ENCODE measurements at places on chromosomes 1 and 21.
A peak's percentile ranks its signal among the peaks of the same experiment; 100 is the strongest.

- DNase-seq = peak; percentile 78
Observed at GRCh38 chr1:64923294-64923718, 43.0 kb downstream of the JAK1 start.

GRCh38 chr1:192592517-192592916 is 16.9 kb downstream of the RGS1 start:
- no peak for DNase-seq

- no peak for DNase-seq
Observed at GRCh38 chr1:223183268-223183862, 40.3 kb upstream of the TLR5 start.

DNA sequence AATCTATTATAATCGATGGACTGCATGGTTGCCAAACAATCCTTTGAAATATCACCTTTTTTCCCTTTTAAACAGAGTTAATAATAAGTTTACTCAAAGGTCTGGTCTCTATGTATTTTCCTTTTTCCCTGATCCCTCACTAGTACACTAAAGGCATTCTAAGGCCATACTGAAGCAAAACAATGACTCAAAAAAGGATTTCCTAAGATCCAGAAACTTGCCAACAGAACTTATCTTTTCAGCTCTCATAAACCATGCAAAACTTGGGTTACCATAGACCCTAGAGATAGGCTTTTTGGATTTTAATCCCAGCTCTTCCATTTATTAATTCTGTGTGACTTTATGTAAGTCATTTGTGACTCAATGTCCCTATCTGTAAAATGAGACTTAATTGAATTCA is 77.1 kb downstream of the IFI44 start:
- no peak for DNase-seq

DNA sequence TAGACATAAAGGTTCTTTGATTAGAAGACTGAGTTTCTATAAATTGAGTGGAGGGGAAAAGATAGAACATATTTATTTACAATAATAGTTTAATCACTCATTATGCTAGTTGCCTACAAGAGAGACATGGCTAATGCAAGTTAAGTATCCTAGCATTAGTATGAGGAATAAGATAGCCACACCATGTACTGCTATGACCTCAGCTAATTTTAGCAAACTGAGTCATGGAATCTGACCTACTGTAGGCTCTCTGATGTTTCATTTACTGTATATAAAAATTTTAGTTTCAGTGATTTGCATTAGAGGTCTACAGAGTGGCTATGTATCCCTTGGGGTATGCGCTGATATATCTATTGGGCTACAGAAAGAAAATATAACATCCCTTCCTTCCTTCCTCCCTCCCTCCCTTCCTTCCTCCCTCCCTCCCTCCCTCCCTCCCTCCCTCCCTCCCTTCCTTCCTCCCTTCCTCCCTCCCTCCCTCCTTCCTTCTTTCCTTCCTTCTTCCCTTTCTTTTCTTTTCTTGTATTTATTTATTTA is 5.8 kb downstream of the AGL start:
- no peak for DNase-seq

GRCh38 chr1:9194024-9194423 is 40.5 kb upstream of the H6PD start:
- DNase-seq = no peak

DNA sequence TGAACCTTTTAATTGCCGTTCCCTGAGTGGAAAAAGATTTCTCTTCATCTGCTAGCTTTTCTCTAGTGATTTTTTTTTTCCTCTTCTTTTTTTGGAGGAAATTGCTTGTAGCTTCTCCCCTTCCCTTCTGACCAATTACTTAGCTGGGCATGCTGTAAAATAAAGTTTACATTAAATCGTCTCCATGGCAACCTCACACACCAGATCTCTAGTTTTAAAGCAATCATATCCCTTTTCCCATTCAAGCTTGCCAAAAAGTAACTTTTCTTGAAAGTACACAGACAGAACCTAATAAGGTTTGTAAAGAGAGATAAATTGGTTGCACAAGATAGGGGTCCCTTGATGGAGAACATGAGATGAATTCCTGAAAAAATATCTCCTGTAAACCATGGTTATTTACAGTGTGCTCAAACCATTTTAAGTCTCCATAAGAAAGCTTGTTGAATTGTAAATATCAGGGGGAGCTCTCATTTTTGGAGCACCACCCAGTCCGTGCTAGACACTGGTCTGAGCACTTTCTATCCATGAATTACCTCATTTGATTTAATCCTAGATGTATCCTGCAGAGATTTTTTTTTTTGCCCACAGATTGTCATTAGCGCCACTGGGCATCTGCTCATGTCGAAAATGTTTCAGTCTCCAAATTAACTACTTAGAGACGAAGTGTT is 32.6 kb upstream of the HTR1D start:
- DNase-seq = no peak

DNA sequence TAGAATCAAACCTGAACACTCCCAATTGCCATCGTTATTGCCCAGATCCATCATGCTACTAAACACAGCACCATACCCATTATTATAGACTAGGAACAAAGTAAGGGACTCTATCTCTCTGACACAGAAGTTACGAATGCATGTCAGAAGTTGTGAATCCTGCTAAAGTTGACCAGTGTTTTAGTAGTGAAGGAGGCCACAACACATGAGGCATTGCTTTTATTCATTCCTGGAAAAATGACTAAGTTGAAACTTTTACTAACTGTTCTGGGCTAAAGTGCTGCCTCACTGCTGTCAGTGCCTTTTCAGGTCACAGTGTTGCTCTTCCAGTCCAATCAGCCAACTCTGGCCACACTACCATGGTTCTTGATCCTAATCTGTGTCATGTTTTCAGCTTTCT is 911.1 kb downstream of the TTLL7 start:
- DNase-seq = no peak

DNA sequence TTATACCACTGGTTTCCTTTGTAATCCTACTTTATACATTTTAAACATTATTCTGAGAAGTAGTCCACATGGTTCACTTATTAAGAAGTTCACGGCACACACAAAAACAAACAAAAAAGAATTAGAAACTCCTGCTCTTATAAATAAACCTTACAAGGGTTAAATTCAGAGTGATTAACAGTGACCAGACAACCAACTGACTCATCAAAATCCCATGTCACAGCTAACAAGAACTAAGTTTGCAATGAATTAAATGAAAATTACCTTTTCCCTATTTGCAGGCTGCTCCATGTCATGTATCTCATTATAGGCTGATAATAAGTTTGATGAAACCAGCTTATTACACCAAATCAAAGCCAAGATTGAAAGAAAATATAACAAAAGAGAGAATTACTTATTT is 77.5 kb downstream of the PUM1 start:
- DNase-seq = peak; percentile 38

DNA sequence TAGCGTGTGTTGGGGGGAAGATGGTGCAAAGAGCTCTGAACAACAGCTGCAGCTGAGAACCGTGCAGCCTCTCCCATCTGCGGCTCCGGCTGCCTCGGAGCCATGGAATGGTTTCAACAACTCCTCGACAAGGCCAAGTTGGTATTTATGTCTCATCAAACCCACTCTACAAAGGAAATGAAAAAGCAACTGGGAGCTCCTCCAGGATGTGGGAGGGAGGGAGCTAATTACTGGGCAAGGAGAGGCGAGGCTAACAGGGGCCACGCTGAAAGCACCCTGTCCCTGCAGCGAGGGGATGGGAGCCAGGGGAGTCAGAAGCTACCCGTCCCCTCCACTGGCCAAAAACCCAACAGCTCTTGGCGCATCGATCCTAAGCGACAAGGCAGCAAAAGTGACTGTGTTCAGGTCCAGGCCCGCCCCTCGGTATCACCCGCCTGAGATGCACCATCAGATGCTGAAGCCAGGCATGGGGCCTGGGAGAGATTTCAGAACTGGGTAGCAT is 63.1 kb downstream of the ACOT7 start:
- DNase-seq = no peak

DNA sequence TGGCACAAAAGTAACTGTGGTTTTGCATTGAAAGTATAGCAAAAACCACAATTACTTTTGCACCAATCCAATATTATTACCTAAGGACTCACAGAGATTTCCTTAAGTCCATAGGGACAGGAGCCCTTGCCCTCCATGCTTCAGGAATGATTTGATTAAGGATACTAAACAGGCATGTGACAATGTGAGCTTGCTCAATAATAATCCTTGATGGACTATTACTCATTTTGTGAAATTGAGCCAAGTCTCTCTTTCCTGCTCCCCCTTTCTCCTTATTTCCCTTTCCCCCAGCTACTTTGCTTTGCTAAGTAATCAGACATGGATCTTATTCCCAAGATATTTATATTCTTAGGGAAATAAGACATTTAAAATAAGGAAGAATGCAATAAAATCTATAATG is 21.6 kb upstream of the RGL1 start:
- peak; percentile 65 for DNase-seq

GRCh38 chr21:44005593-44005992 is 6.5 kb upstream of the TRAPPC10 start:
- DNase-seq = no peak

DNA sequence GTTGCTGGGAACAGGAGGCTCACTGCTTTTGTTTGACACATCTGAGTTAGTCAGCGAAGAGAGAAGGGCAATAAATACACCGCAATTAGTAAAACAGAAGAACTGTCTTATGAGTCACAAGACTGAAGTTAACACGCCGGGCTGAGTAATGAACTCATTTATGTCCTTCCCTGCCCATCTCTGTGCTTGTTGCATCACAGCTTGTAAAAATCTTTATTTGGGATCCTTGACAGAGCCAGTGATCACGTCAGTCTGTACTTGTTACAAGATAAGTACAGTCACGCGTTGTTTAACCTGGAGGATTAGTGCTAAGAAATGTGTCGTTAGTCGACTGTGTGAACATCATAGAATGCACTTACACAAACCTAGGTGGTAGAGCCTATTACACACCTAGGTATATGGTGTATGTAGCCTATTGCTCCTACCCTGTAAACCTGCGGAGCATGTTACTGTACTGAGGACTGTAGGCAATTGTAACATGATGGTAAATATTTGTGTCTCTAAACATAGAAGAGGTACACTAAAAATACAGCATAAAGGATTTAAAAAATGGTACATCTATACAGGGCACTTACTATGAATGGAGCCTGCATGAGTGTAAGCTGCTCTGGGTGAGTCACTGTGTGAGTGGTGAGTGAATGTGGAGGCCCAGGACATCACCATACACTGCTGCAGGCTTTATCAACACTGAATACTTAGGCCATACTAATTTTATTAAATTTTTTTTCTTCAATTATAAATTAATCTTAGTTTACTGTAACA is 272.2 kb downstream of the TNR start:
- DNase-seq = peak; percentile 85

DNA sequence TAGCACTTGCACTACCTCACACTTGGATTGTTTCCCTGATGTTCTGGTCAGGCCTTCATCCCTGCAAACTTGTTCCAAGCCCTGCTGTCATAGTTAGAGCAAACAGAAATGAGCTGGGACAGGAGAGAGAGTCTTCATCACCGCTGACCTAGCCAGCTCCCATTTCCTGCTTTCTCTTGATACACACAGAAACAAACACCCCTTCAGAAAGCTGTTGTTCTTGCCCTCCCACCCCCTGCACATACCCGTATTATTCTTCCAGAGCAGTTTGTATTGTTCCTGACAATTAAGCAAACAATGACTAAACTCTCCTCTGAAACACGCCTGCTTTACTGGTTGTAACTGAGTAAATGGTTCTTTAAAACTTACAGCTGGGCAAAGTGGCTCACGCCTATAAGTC is 2.9 kb upstream of the SYT2 start:
- DNase-seq = peak; percentile 71

- DNase-seq = no peak
Observed at GRCh38 chr1:54219688-54220003, 19.7 kb downstream of the MRPL37 start.

DNA sequence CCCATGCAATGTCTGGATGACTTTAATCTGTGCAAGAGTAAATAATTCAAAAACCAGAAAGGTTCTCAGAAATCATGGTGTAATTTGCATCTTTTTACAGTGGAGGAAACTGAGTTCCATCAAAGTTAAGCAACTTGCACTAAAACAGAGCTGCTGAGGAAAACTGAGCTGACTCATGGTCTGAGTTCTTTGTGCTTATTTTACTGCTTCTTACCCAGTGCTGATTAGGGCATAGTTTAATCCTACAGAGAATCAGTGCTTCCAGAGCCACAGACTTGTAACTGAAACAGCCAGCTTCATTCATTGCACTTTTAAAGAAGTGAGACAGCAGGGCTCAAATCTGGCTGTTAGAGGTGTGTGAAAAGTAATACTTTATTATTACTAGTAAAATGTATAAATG is 10.9 kb upstream of the RWDD3 start:
- DNase-seq = peak; percentile 55

DNA sequence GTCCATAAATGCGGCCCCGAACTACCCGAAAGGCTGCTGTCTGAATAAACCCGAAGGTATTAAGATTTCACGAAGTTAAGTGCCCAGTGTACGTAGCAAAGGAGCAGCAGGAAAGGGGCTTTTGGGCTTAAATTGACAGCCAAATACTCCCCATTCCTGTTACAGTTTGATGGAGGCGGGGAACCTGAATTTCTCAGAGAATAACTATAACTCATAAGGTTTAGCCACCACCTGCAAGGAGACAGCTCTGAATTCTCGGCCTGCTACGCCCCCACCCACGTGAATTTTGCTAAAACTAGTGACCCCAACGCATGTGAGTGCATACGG is 5.2 kb downstream of the GFI1 start:
- DNase-seq = no peak

DNA sequence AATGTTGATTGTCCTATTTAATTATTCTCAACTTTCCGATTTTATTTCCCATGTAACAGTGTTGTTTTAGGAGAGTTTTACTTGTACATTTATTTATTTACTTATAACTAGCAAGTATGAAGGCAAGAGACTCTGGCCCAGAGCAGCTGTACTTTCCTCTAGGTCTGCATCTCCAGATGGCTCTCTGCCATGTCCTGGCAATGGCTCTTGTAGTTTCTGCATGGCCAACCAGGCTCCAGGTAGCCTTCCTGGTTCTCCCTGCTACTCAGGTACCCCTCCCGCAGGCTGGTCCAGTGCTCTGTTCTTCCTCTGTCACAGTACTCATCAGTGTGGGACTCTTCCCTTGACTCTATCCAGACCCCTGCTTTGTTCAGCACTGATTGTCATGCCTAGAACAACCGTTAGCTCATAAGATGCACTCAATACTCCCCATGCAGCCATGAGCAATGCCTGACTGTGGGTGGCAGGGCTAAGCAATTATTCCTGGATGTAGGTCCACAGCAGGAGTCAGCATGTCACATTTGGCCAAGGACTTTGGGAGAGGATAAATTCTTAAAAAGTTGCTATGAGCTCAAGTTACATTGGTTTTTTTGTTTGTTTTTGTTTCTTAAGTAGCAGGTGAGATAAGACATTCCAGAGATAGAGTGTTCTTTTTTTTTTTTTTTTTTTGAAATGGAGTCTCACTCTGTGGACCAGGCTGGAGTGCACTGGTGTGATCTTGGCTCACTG is 10.9 kb upstream of the IL20 start:
- no peak for DNase-seq

GRCh38 chr1:75794382-75794781 is 2.3 kb upstream of the MSH4 start:
- no peak for DNase-seq

- peak; percentile 33 for DNase-seq
Observed at GRCh38 chr1:244050835-244051444, at the start of gene ZBTB18. Gene ZBTB18, plus strand, starts transcription at chr1:244051283. Its CDS starts 149 bp downstream, at chr1:244051432.

All from renal cortical epithelial cell (primary cell).